ENCODE measurements at places on chromosomes 3 and 15.

- no peak for DNase-seq
Measured at GRCh38 chr15:94670438-94671034, 439.2 kb downstream of the MCTP2 start.

- DNase-seq: no peak
Measured at GRCh38 chr3:113275929-113276750, 64.8 kb downstream of the BOC start.

DNA sequence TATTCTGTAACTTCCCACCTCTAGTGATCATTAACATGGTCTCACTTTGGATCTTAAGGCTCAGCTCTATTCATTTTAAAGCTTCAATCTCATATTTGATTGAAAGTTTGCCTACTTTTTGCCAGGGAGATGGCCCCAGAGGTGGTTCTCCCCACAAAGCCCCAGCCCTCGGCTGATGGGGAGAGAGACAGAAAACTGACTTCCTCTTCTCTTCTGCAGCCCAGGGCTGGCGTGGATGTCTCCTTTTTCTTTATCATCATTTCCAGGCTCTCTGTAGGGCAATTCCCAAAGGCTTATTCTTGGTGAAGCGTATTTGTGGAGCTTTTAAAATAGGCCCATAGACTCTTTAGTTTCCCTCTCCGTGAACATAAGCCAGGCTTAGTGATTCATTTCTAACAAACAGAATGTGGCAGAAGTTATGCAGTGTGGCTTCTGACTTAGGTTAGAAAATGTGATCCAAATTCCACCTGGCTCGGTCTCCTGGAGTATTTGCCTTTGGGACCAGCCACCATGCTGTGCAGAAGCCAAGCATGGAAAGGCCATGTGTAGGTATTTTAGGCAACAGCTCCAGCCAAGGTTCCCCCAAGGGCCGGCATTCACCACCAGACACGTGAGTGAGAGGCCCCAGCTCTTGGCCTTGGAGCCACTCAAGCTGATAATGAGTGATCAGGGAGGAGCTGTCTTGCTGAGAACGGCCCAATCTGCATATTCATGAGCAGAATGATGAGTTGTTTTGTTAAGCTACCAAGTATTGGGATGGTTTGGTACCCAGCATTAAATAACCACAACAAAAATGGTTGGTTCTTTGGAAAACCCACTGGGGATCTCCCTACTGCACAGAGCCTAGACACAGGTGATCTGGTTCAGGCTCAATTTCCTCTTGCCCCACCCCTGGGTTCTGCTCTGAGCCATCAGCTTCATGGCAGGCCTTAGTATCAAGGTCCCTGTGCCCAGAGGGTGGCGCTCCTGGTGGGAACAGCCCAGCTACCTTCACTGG, 353.2 kb upstream of the PROK2 start:
- DNase-seq: peak; percentile 37

GRCh38 chr3:19399356-19399755, 251.0 kb downstream of the KCNH8 start:
- DNase-seq: no peak

DNA sequence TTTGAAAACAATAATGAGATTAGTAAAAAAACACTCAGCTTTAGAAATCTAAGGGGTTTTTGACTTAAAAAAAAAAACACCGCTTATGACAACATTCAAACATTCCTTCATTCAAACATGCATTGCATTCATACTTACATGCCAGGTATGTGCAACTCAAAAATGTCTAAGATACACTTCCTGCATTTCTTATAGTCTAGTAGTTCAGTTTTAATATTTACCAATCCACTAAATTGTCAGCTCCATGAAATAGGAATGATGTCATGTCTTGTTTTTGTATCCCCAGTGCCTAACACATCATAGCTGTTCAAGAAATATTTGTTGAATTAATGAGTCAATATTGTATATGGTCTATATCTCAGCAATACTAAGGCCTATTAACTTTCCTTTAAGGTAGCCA, 51.7 kb downstream of the EIF4E3 start:
- DNase-seq: no peak

GRCh38 chr3:47523310-47524073, 10.0 kb upstream of the ELP6 start:
- no peak for DNase-seq

GRCh38 chr15:79987969-79988368, 17.0 kb upstream of the BCL2A1 start:
- DNase-seq: no peak

DNA sequence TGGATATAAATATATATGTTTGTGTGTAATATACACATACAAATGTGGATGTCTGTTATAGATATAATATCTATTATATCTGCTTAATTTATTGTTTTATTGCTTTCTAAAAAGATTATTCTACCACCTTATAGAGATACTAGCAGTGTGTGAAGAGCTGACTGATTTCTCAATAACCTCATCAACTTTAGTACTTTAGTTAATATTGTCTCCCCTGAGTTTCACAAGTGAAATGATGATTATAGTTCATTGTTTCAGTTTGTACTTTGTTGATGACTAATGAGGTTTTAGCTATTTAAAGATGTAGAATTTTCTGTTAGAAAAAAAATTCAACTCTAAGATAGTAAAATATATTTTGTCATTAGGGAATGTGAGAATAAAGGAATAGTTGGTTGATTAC, 11.4 kb downstream of the RSRC1 start:
- DNase-seq: no peak

GRCh38 chr3:134852893-134853351, 57.9 kb downstream of the EPHB1 start:
- DNase-seq: no peak

GRCh38 chr15:67803996-67804843, 21.1 kb upstream of the SKOR1 start:
- DNase-seq: no peak

- DNase-seq: no peak
Measured at GRCh38 chr3:46200790-46201189, 7.3 kb downstream of the CCR1 start.
